ENCODE measurements at places on chromosomes 6 and 20.
A peak's percentile ranks its signal among the peaks of the same experiment; 100 is the strongest.

DNA sequence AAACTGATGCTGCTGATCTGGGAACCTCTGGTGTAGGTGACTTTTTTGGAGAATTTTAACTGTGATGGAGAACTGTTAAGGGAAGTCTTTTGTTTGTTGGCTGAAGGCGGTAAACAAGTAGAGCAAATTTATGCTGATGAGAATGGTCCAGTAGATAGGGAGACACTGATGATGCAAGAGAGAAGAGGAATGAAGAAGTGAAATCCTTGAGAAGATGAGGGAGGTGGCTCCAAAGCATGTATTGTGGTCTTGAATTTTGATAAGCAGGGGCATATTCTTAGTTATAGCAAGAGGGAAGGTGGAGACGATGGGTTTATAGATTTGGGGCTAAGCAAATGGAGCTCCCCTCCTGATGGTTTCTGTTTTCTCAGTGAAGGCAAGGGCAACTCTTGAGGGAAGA is 22.0 kb downstream of the MAPK14 start:
- no peak for DNase-seq

DNA sequence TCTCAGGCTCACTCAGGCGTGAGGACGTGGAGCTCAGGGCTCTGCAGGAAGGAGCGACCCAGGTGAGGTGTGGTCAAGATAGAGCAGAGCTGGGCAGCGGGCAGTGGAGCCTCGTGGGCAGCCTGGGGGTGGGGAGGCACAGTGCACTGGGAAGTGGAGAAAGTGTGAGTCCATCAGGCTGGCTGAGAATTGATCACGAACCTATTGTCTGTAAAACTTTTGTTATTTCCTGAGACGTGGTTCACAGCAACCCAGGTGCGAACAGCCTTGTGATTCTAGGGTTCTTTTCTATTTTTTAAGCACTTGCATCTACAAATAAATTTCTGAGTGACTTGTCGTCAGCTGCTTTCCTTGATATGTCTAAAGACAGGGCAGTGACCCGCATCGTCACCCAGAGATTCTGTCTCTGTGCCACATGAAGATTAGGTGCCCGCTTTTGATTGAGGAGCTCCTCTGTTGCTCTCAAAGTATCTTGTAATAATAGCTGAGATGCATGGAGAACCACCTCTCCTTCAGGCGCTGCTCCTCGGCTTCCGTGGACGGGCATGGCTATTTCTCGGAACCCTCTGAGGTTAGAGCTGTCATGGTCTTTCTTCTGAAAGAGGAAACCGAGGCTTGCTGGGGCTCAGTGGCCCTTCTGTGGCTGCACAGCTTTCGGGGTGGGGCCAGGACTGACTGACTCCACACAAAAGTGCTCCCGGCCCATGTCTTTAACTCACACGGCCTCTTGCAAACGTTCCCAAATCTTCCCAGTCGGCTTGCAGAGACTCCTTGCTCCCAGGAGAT is 662 bp upstream of the CCR6 start:
- no peak for DNase-seq

DNA sequence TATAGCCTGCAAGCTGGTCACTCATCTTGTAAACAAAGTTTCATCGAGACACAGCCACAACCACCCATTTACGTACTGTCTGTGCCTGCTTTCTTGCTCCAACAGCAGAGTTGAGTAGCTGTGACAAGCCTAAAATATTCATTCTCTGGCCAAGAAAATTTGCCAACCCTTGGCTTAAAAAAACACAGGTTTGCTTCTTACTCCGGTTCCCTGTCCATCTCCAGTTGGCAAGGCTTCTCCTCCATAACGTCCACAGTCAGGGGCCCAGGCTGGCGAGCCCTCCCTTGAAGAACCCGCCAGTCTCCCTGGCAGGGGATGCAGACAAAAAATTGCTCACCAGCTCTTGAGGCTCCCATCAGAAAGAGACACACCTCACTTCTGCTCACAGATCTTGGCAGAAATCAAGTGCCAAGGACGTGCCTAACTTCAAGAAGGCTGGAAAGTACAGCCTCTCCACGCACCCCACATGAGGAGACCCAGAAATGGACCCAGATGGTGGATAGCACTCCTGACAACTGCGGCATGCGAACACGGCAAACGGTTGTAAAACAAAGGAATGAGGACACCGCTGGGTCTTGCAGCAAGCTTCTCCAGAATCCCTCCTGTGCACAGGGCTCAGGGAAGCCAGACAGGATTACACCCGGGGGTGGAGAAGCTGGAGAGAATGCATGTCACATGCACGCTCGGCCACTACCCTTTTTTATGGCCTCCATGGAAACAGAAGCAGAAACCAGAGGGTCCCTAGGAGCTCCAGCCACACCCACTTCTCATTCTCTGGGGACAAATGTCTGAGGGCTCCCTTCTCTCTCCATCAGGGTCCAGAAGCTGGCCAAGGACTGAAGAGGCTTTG is 59.8 kb upstream of the SIRPA start:
- DNase-seq = no peak

DNA sequence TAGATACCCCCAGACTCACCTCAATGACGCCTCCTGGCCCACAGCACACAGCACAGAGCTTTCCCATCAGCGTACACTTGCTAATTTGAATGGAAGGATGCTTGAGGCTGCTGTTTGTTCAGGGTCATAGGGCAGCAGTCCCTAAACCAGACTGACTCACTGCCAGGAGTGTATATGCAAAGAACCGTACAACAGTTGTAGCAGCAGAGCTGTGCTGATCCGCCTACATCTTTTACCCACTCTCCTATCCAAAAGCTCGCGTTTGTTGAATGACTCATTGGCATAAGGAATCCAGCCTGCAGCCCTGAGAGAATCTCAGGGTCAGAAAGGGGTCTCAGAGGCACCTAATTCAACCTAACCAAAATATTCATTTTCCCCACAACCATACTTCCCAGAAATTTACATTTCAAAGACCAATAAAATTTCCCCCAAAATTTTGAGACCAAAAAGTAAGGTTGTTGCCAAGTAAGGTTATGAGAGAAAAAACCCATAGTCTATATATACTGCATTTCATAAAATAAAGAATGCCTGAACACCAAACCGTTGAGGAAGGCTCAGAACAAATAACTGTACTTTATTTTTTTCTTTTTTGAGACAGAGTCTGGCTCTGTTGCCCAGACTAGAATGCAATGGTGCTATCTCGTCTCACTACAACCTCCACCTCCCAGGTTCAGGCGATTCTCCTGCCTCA is 35.3 kb upstream of the CCND3 start:
- DNase-seq = peak; percentile 31

DNA sequence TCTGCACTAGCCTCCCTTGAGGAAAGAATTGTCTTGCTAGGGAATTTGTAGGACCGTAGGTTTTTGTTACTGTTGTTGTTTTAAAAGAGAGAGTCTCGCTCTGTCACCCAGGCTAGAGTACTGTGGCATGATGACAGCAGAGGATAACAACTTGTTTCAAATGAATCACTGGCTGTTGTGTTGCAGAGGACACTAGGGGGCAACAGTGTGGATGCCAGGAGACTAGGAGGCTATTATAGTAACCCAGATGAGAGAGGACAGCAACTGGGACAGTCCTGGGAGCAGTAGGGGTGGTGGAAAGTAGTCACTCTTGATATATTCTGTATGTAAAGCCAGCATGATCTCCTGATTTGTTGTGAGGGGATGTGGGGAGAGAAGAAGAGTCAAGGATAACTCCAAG is 41.8 kb upstream of the LAMA4 start:
- no peak for DNase-seq

GRCh38 chr6:65545920-65546319 is 161.1 kb downstream of the EYS start:
- DNase-seq = no peak

- DNase-seq = no peak
Measured at GRCh38 chr20:21049305-21049828, 56.8 kb downstream of the LINC00237 start.

GRCh38 chr20:57553376-57554018 is 7.4 kb upstream of the PCK1 start:
- DNase-seq = no peak

- no peak for DNase-seq
Measured at GRCh38 chr20:32474967-32475811, 109.9 kb downstream of the NOL4L start.

GRCh38 chr20:16007164-16007563 is 566.1 kb downstream of the KIF16B start:
- no peak for DNase-seq

DNA sequence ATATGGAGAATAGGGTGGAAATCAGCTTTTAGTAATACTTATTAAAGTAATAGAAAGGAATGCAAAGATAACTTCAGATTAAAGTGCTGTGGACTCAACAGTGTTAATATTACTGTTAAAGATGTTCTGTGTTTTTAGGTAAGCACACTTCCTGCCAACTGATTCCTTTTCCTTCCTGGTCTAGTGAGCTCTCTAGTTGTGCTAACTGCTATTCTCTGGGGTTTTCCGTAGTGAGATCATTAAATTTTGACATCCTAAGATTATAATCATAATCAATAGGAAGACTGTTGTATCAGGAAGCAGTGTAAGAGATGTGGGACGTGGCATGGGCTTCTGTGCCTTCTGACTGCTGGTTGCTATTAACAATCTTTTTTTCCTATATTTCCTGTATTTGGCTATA is 1.2 kb upstream of the TMEM217 start:
- no peak for DNase-seq

GRCh38 chr6:28948782-28949486 is 25.1 kb upstream of the TRIM27 start:
- DNase-seq = no peak

- no peak for DNase-seq
Measured at GRCh38 chr20:62897666-62898065, 28.6 kb downstream of the DIDO1 start.

- no peak for DNase-seq
Measured at GRCh38 chr6:37375376-37375775, 21.6 kb downstream of the RNF8 start.

- DNase-seq = no peak
Measured at GRCh38 chr20:44065401-44066340, 121.3 kb downstream of the JPH2 start.

DNA sequence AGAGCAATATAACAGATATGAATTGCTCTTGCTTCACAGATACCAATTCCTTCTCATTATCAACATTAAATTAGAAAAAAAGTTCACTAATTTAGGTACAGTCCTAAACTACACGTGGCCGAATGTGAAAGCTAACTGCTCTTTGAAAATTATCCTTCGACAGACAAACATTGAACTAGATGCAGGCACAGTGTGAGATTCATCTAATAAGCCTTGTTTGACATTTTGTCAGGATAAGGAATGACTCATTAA is 1.1 kb downstream of the FAM184A start:
- no peak for DNase-seq

GRCh38 chr6:66230591-66230990 is 523.6 kb upstream of the EYS start:
- no peak for DNase-seq

DNA sequence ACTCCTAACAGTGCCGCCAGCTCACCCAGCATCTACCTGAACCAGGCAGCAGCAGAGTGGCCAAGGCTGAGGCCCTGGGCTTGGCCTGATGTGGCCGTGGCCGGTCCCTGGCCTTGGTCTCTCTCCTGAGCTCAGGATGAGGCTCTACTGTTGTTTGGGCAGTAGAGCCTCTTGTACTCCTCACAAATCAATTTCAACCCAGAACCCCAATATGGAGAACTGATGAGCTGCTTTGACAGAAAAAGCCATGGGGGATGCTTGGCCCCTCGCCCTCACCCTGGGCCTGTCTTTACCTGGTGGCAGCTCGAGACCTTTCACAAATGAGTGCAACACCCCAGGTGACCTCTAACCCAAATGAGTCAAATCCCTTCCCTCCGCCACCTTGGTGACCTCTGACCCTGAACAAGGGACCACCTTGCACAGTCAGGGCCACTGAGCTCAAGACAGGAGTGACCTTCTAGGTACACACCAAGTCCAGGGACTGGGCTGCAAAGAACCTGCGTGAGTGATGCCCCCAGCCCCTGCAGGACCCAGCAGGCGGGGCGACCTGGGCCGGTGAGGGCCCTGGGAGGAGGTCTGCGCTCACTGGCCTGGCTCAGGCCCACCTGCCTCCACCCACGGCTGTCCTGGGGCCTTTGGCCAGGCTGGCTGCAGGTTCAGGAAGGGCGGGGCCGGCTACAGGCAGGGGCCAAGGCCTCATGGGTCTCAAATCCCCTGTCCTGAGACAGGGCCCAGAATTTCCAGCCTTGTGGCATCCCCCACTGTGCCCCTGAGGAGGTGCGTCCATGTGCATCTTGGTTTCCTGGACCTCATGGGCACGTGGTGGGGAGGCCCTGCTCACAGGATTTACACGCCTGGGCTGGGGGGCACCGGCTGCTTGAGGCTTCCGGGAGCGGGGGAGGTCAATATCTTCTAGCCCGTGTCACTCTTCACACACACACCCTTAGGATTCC is 30.2 kb downstream of the PSMG4 start:
- no peak for DNase-seq

DNA sequence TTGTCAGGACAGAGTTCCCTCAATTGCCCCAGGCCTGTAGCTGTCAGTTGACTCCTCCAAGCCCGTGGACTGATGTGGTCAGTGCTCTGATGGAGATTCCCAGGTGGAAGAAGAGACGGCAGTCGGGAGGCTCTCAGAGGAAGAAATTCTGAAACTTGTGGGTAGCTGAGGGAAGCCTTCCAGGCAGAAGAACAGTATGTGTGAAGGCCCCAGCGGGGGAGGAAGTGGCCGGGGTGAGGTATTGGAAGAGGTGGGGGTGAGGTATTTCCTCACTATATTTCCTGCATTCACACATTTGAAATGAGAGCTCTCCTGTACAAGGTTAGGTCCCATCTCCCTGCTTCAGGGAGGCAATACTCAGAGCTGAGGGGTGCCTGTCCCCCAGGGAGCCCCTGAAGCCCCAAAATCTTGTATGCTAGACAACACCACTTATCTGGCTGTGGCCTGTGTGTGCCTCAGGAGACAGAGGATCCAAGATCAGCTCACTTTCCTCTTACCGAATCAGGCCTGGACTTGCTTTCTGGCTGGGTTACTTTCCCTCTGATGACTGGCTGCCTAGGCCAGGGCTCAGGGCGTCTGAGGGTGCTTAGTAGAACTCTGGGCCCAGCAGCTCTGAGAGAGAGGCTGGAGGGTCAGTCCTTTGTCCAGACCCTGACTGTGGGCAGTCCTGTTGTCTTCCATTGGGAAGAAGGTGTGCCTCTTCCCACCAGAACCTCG is 49.3 kb upstream of the MYL9 start:
- DNase-seq = peak; percentile 49

GRCh38 chr6:38625217-38625616 is 14.5 kb downstream of the BTBD9 start:
- DNase-seq = no peak

DNA sequence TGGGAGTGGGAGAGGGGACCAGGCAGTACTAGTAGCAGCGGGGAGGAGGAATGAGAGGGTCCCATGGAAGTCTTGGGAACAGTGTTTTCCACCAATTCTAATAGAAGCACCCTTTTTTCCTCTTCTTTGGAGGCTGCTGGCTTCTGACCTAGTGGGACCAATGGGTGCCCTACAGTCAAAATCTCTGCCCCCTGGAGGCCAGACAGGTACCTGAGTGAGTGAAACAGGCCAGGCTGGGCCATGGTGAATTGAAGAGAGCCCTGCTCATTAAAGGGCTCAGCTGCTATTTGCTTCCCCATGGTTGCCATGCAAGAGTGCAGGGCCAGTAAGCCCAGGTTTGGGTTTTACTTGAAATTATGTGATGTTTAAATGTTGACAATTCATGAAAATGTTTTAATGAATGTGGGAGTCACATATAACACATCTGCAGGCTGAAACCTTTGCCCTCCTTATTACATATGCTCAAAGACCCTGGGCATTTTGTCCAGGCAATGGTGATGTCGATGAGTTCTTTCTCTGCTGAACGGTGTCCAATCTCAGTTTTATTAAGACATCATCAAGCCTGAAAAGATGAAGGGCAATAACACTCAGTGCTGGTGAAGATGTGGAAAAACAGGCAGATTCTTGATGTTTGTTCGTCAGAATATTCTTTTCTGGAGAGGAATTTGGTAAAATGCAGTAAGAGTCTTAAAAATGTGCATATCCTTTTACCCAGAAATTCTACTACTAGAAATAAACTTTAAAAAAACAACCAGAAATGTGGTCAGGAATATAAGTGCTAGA is 42.3 kb upstream of the OCSTAMP start:
- no peak for DNase-seq

Measured in activated CD4-positive, alpha-beta T cell treated with anti-CD3 and anti-CD28 coated beads for 4 hours (primary cell).